ENCODE measurements at places on chromosomes 5 and 9. TPM values are rescaled to one million over a fixed set of nuclear protein-coding genes. Genes with fewer than 3 reads are reported as not detected.

PRRX2 gene
- not detected for total RNA-seq

SPEF2 gene
- total RNA-seq: 0.88 TPM

DNA sequence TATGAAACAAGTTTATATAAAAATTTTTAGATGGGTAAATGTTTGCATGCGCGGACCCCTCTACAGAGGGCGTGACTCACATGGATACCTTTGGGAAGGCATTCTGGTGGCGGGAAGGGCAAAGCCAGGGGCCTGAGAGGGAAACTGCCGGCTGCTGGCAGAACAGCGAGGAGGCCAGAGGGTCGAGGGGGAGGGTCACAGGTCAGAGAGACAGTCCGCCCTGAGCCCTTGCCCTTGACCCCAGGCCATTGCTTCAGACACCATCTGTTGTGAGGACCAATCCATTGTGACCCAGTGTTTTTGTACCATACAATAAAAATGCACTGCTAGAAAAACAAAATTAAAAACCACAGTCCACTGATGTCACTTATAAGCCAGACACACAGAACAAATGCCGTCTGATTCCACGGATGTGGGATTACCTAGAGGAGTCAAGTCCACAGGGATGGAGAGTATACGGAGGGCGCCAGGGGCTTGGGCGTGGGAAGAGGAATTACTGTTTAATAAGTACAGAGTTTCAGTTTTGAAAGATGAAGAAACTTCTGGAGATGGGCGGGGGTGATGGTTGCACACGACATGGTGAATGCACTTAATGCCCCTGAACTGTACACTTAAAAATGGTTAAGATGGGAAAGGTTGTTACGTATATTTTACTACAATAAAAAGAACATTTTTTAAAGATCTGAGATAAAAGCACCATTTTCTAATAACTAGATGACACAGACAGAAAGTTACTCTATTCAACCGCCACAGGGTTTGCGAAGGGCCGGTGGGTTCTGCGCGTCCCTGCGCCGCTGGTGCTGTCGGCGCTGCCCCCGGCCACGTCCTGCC lies 12.0 kb downstream of the BTNL9 start:
- DNase-seq: no peak

GRCh38 chr9:121509180-121509579 lies 9.5 kb upstream of the GGTA1 start:
- no peak for DNase-seq

DNA sequence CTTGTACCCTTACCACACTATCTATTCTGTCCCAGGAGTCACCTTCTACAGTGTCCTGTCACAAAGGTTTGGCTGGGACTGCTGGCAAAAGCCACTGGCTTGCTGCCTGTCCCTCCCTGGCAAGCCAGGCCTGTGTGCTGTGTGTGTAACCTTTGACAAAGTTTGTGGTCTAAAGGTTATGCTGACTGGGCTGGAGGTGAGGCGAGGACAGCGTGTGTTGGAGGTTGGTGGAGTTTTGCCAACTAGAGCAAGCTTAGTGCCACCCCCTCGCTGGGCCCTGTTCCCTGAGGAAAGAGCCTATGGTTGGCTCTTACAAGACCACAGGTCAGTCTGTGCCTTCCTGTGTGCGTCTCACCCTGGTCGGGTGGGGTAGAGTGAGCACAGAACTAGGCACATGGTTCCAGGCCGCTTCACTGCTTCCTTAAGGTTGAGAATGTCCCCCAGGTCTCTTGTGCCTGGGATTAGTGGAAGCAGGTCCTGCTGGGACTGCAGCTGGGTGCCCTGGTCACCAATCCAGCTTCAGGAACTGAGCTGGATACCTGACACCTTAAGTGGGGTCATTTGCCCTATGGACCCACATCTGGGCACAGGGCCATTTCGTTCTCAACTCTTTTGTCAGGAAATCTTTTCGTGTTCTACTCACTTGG lies 152.2 kb downstream of the GADD45G start:
- no peak for DNase-seq

DNA sequence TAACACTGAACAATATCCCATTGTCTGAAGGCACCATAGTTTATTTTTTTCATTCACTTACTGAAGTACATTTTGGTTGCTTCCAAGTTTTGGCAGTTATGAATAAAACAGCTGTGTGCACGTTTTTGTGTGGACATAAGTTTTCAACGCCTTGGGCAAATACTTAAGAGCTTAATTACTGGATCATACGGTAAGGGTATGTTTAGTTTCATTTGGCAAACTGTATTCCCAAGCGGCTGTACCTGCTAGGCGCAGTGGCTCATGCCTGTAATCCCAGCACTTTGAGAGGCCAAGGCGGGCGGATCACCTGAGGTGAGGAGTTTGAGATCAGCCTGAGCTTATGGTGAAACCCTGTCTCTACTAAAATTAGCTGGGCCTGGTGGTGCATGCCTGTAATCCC lies 63.7 kb upstream of the FAM120A start:
- no peak for DNase-seq

DNA sequence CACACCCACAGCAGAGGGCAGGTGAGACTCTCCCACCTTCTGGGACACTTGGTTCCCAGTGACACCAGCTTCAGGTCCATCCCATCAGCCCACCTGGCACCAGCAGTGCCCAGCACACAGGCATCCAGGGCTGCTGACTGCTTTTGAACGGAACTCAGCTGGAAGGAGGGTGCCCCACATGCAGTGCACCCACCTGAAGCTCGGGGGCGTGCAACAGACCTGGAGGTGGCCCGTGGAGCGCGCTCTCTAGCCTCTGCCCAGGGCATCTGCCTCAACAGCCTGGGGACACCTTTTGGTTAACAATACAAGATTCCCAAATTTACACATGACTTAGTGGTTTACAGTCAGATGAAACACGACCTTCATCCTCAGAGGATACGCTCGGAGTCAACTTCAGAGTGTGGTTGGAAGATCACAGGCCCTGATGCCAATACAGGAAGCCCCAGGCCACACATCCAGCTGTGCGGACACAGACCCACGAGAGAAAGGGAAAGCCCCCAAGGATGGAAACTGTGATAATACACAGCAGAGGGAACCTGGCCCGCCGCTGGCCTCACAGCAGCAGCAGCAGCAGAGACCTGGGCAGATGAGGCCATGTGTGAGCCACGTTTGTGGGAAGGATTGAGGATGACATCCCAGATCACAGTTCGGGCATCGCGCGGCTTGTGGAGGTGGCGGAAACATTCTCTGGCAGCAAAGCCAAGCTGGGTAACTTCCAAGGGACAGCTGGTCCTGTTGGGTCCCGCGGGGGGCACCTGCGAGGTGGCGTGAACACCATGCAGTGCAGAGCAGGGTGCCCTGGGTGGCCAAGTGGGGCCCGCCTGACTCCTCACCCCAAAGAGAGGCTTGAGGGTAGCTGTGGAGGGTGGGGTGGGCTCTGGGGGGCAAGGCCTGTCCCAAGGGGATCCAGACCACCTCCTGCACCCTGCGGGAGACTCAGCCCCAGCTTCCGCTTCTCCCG lies 64.0 kb downstream of the SECISBP2 start:
- no peak for DNase-seq

- DNase-seq: no peak
These were observed 71.2 kb upstream of the SPDL1 start for GRCh38 chr5:169512385-169512784.

- DNase-seq: no peak
These were observed 26.3 kb downstream of the SPATA31C1 start for GRCh38 chr9:87944096-87944495.

DNA sequence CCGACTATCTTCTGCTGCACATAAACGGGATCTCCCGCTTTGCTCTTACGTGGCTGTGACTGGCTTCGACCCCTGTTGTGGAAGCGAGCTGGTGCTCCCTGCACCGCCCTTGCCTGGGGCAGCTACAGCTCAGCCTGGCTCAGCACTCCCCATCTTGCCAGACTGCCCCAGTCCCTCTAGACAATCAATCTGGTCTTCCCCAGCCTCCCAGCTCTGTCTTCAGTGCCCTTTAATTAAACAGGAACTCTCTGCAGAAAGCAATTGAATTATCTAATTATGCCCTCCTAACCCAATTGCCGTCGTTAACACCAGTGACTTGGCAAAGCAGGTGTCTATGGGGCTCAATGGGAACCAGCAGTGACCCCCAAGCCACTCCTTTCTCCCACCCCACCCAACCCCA lies 18.9 kb upstream of the NTNG2 start:
- DNase-seq: no peak

DNA sequence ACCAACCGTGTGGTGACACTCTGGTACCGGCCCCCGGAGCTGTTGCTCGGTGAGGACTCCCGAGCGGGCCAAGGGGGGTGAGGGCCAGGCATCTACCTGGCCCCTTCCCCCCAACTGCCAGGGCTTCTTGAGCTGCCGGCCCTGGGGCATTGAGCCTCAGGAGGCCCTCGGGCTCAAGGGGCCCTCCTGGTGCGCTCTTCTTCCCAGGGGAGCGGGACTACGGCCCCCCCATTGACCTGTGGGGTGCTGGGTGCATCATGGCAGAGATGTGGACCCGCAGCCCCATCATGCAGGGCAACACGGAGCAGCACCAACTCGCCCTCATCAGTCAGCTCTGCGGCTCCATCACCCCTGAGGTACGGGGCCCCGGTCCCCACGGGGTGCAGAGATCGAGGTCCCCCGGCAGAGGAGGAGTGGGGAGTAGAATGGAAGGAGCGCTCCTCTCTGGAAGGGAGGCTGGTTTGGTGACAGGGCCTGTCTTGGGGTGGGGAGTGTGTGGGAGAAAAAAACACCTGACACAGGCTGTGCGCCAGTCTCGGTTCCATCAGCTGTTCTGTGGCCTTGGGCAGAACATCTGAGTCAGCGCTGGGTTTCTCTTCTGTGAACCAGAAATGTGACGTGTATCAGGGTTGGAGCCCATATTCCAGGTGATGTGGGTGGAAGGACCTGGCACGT lies 2.6 kb downstream of the CDK9 start:
- DNase-seq: no peak

GRCh38 chr9:79026316-79026715 lies 545.4 kb upstream of the TLE4 start:
- DNase-seq: no peak

DNA sequence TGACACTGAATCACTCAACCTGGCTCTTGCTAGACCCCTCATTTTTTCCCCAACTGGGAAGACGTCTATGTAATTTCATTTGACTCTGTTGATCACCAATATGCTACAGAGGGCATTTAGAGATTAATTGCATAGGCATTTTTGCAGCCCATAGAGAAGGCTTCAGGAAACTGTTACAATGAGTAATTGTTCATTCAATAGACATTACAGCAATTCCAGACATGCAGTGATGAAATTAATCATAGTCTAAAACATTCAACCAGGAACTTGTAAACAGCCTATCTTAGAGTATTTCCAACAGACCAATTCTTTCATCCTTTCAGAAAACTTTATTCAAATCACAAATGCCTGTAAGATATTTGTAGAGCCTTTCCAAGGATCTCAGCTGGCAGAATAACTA lies 122.3 kb downstream of the MARCHF11 start:
- no peak for DNase-seq

GRCh38 chr9:116279230-116279629 lies 125.6 kb downstream of the PAPPA start:
- no peak for DNase-seq

Measured in pulmonary artery endothelial cell (primary cell).